ENCODE measurements at places on chromosomes 4 and X. TPM values are rescaled to one million over a fixed set of nuclear protein-coding genes. Genes with fewer than 3 reads are reported as not detected.

The TBX22 gene
- not detected for total RNA-seq

The GLRB gene
- 3.9 TPM for total RNA-seq

The RRH gene
- total RNA-seq = not detected

The NKX3-2 gene
- under 0.01 TPM for total RNA-seq

The CENPVL1 gene
- total RNA-seq = not detected

The ATP1B4 gene
- total RNA-seq = not detected

The FATE1 gene
- total RNA-seq = not detected

The AMTN gene
- not detected for total RNA-seq

The FGF13 gene
- 0.18 TPM for total RNA-seq

The PALLD gene
- 112 TPM for total RNA-seq

The FRYL gene
- 77.4 TPM for total RNA-seq

The OGT gene
- 65.0 TPM for total RNA-seq

The NR0B1 gene
- total RNA-seq = not detected

All from IMR-90 (cell line).